ENCODE measurements at places on chromosomes 12 and 14.

- DNase-seq = no peak
These were observed 333.6 kb downstream of the TMEM121 start for GRCh38 chr14:105859717-105860614.

- no peak for DNase-seq
These were observed 170.2 kb downstream of the ETV6 start for GRCh38 chr12:11819643-11820042.

DNA sequence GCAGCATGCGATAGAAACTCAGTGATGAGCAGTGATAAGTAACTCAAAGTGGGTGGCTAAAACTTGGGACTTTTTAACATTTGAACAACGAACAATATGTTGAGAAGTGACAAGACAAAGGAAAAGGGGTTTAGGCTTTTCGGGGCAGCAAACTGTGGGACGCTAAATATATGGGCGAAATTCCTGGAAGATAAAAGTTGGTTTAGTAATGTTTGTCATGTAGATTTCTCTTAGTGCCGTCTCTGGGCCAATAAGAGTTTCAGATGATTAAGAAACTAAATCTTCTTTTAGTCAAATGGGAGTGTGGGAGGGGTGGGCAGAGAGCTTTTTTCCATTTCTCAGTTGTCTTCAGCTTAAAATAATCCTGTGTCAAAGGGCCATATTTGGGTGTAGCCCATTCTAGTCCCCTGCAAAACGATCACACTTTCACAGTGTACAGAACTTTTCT is 41.7 kb upstream of the FUT8 start:
- DNase-seq = no peak

DNA sequence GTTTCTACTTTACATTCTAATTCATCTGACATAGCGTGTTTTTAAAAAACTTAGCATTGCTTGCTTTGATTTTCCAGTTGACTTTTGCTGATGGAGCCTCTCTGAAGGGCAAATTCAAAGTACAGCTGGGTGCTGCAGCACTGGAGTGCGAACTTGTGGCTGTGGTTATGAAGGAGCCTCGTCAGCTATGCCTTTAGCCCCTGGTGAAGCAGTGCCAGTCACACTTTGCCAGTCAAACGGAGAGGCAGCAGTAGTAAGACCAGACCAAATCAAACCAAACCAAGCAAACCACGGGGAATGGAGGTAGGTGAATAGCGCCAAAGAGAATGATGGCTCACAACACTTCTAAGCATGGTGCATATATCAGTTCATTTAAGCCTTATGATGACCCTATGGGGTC is 15.1 kb upstream of the SLC38A2 start:
- DNase-seq = no peak

DNA sequence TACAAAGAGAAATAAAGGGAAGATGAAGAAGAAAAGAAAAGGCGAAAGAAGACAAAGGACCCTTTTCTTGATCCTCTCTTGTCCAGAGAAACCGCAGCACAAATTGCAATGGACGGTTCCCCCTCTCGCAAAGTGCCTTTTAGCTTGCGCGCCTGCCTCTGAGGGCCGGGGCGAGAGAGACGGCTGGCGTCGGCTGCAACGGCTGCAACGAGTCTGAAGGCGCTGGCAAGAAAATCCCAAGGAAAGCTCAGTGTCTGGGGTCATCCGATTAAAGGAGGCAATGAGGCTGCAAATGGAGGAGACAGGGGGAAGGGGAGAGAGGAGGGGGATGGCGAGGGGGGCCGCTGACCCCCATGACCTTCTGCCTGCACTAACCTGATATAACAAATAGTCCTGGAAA is 671.5 kb downstream of the MED13L start:
- no peak for DNase-seq

- no peak for DNase-seq
These were observed 50.9 kb downstream of the SNAPC1 start for GRCh38 chr14:61813096-61813606.

- DNase-seq = no peak
These were observed 55.5 kb upstream of the PCED1B start for GRCh38 chr12:47023953-47024352.

- no peak for DNase-seq
These were observed 17.6 kb downstream of the CKB start for GRCh38 chr14:103504991-103505565.

DNA sequence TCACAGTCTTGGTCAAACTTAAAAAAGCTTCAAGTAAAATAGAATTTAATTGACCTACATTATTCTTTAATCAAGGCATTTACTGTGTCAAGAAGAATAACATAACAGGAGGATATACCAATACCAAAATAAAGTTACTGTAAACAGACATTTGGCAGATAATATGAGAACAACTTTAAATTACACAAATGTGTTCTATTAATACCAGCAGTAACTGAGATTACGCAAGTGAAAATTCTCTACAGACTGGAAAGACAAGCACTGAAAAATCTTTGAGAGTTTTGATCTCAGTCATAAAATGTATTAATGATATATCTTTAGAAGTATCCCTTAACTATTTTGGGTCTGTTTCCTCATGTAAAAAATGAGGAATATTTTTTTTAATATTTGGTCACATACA is 169.2 kb upstream of the SOX5 start:
- DNase-seq = no peak

DNA sequence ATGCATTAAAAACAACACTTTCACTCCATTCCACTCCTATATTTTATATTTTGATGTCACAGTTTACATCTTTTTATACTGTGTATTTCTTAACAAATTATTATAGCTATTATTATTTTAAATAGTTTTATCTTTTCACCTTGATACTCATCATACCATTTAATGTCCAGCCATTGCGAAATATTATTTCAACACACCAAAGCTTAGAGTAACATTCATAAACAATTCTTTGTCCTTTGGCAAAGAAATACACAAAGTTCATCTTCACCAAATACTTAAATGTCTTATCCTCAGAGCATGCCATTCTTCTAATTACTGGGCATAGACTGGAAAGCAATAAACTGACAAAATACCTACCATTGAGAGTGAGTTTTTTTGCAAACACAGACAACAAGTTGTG is 1963.4 kb upstream of the FLRT2 start:
- DNase-seq = no peak

DNA sequence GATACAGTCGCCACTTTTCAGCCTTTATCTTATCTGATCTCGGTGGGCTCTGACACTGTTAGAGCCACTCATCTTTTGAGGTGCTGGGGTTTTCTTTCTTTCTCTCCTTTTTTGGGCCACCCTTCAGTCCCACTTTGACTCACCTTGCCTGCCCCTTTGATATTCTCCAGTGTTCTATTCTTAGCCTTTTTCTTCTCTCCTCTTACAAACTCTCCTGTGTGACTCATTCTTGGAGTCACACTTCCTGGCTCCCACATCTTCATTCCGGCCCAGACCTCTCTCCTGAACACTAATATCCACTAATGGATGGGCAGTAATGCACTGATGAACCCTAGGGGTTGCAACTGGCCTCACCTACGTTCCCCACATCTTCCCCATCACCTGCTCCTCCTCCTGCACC is 2.2 kb upstream of the DCD start:
- DNase-seq = peak; percentile 46

DNA sequence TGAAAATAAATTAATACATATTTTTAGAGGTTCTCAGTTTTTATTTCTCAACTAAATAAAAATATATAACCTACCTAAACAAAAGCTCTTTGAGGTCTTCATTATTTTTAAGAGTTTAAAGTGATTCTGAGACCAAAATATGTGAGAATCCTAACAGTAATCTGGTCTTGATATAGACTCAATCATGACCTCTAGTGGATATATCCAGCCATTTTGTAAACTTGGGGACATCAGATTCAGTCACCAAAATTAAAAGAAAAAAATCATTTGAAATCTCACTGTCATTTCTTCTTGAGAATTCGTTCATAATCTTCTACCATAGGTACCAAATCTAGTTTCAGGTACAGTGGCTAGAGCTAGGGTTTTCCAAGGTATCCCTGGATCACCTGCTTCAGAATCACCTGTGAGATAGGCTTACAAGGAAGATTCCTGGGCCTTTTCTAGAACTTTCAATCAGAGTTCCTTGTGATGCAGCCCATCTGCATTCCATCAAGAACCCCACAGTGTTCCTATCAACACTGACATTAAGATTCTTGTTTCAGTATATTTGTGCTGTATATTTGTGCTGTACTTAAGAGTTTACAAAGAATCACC is 214.9 kb downstream of the ADAMTS20 start:
- peak; percentile 65 for DNase-seq

DNA sequence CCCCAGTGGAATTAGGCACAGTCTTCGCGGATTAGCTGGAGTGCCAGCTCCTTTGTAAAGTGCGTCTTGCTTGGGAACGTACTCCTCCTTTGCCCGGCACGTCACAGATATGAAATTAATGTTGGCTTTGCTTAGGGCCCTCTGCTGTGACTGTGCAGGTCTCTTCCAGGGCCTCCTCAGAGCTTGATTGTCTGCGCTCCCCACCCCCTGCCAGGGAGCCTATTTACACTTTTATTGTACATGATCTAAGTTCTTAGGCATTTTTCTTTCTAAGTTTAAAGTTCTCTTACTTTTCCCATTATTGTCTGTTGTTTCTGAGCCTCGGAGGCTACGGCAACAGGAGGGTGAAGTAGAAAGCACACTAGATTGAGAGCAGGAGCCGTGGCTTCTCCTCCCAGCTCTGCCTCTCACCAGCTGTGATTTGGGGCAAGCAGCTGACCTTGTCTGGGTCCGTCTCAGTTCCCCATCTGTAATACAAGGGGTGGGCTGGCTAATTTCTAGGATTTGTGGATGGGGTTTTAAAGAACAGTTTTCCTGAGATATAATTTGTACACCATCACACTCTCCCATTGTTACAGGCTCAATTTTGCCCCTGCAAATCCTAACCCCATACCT is 81.8 kb downstream of the TSPAN9 start:
- peak; percentile 51 for DNase-seq

DNA sequence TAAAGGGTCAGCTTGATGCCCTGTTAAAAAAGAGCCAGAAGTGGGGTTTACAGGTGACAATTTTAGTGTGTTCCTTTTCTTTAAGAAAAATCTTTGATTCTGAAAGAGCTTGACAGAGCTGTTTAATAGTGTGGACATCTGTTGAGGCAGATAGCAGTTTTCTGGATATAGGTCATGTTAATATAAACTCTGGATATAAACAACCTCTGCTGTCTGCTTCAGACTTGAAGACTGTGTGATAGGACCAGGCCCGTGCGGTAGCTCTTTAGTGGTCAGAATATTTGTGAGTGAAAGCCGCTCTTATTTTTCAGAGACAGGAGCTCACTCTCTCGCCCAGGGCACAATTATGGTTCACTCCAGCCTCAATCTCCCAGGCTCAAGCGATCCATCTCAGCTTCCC is 439.9 kb upstream of the RGS6 start:
- no peak for DNase-seq

- DNase-seq = peak; percentile 48
These were observed 1.6 kb upstream of the ARID4A start for GRCh38 chr14:58296726-58297125.

DNA sequence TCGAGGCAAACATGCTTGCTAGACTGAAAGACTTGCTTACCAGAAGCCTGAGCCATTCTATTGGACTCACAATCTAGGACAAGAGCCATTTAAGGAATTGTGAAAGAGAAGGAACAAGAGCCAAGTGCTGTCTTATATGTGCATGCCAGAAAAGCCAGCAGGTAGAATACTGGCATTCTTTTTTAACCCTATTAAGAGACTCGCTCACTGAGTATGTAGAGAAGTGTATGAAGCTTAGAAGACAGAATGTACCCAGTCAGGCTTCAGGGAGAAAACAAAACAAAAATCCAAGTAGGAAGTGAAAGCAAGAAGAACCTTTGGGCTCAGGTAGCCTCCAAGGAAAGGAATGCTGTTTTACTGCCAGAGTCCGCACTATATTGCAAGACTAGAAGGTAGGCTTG is 65.9 kb downstream of the DCAF5 start:
- peak; percentile 92 for DNase-seq

DNA sequence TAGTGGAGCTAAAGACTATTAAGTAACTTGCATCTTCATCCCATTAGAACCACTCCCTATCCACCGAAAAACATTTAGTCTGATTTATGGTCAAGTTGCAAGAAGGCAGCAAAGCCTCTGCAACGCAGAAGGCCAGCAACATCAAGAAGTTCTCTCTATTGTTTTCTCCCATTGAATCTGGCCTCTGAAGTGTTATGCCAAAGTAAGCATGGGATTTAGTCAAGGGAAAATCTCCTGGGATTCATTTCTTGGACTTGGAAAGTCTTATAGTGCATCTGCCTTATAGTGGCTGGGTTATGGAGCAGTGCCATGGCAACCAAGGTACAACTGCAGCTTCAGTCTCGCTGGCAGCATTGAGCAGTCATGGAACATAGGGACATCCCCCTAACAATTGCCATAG is 87.7 kb upstream of the KRR1 start:
- no peak for DNase-seq

DNA sequence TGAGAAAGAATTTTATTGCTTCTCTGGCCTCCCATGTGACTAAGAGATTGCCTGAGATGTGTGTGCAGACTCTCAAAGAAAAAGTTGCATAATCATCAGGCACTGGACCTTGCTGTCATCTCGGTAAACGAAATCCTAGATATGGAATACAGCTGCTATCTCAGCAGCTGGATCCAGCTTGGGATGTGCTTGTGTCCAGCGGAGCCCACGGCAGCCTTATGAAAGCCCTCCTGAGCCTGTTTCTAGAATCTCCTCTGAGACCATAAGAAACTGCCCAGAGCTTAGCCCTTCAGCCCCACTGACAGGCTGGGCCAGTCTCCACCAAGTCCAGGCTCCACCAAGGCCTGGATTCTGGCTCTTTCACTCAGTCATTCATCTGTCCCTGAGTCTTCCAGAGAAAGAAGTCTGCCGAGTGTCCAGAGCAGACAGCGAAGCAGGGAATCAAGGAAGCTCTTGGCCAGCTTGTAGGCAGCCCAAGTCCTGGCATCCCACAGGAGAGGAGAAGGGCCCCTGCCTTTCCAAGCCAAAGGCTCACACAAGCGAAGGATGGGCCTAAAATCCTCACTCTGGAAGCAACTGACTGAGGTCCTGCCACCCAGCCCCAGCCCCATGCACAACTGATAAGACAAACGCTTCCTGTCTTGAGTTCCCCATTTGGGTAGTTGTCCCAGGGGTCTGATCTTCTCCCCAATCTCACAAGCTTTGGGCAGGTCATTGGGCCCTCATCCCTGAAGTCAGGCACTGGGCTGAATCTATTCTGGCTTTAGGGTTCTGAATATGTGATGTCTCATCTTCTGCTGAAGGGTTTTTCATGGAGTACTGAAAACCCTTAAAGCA is 97.8 kb downstream of the SEC23A start:
- no peak for DNase-seq

DNA sequence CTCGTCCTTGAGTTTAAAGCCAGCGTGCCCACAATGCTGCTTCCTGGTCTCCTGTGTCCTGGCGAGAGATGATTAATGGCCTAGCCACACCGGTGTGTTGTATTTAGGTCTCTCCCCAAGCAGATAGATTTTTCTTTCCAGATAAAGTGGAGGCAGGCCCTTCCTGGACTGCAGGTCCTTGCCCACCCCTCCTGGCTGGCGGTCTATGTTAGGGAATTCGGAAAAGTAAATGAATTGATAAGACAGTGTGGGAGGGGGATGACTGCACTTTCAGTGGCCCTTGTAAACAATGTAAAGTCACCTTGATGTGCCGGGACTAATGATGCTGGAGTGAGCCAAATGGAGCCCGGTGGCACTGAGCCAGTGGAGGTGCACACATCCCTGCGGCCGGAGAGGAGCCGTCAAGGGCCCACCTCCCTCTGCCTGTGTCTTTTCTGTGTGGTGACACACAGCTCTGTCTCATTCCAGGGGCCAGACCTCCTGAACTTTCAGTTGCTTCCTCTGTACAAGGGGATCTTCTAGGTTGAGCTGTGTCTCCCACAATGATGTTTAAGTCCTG is 70.6 kb upstream of the ESRRB start:
- DNase-seq = no peak

- no peak for DNase-seq
These were observed 16.4 kb upstream of the CELA1 start for GRCh38 chr12:51362747-51363342.

GRCh38 chr12:23954332-23954731 is 4.9 kb upstream of the SOX5 start:
- DNase-seq = peak; percentile 20

Data from renal cortical epithelial cell (primary cell).